Gastroesophageal sphincter (tissue), 4 donors: ENCODE measurements at places on chromosomes 11 and 22. TPM values are rescaled to one million over a fixed set of nuclear protein-coding genes. Genes with fewer than 3 reads are reported as not detected.

- no peak overlapping the region for H3K27ac ChIP-seq
- H3K4me3 ChIP-seq: no peak overlapping the region
- H3K36me3 ChIP-seq: peaks cover 91% of the 10 kb centered on the region
- no peak for ATAC-seq
- no peaks in the 10 kb centered on the region for H3K27me3 ChIP-seq
Observed at GRCh38 chr11:68806931-68807844, 34.5 kb downstream of the CPT1A start.

GRCh38 chr11:10930224-10930971 is 72.5 kb upstream of the ZBED5 start:
- peaks cover 10% of the 10 kb centered on the region for H3K4me1 ChIP-seq
- peak overlapping the region; percentile 98 for H3K27ac ChIP-seq
- H3K36me3 ChIP-seq: no peaks in the 10 kb centered on the region
- H3K4me3 ChIP-seq: peak overlapping the region; percentile 68

DNA sequence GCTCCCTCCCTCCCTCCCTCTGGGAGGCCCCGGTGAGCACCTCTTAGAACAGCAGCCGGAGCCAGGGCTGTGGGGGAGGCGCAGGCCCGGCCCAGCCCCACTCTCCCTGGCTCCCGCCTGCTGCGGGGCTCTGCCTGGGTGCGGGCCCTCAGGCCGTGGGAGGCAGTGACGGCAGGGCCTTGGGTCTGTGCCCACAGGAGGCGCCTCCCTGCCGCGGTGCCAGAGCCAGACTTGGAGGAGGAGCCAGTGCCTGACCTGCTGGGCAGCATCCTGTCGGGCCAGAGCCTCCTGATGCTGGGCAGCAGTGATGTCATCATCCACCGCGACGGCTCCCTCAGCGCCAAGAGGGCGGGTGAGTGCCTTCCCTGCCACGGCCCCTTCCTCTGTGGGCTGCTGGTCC is 9.5 kb downstream of the IRF7 start:
- no peak overlapping the region for H3K4me3 ChIP-seq
- peak; percentile 90 for ATAC-seq
- H3K27ac ChIP-seq: peak overlapping the region; percentile 64
- peaks cover 14% of the 10 kb centered on the region for H3K4me1 ChIP-seq
- peaks cover 100% of the 10 kb centered on the region for H3K36me3 ChIP-seq

GRCh38 chr11:90434858-90435257 is 212.0 kb upstream of the CHORDC1 start:
- no peaks in the 10 kb centered on the region for H3K27me3 ChIP-seq
- no peaks in the 10 kb centered on the region for H3K4me1 ChIP-seq
- H3K27ac ChIP-seq: no peak overlapping the region
- no peak for ATAC-seq

DNA sequence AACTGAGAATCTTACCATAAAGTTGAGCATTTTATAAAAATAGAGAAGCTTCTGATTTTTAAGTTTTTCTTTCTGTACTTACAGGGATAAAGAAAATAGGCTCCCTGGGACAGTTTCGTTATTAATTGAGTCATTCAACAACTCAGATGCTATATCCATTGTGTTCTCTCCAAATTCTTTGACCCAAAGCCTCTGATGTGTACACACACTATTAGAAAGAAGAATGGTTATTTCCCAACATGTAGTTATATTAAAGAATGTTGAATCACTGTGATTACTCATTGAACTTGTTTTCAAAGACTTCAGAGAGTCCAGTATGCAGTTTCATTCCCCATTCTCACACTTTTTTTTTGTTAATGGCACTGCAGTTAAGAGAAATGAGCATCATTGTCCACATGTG is 734.3 kb upstream of the ARHGAP42 start:
- no peak for ATAC-seq
- no peaks in the 10 kb centered on the region for H3K27me3 ChIP-seq
- no peak overlapping the region for H3K4me3 ChIP-seq

GRCh38 chr22:37258005-37258752 is 14.1 kb upstream of the RAC2 start:
- no peaks in the 10 kb centered on the region for H3K36me3 ChIP-seq
- H3K4me3 ChIP-seq: no peak overlapping the region
- no peak for ATAC-seq
- H3K27ac ChIP-seq: no peak overlapping the region
- H3K27me3 ChIP-seq: peaks cover 96% of the 10 kb centered on the region
- H3K4me1 ChIP-seq: no peaks in the 10 kb centered on the region

GRCh38 chr22:32583921-32584335 is 109.3 kb downstream of the FBXO7 start:
- no peaks in the 10 kb centered on the region for H3K27me3 ChIP-seq
- no peaks in the 10 kb centered on the region for H3K36me3 ChIP-seq
- H3K4me3 ChIP-seq: no peak overlapping the region
- peaks cover 31% of the 10 kb centered on the region for H3K4me1 ChIP-seq
- ATAC-seq: no peak
- peak overlapping the region; percentile 66 for H3K27ac ChIP-seq

DNA sequence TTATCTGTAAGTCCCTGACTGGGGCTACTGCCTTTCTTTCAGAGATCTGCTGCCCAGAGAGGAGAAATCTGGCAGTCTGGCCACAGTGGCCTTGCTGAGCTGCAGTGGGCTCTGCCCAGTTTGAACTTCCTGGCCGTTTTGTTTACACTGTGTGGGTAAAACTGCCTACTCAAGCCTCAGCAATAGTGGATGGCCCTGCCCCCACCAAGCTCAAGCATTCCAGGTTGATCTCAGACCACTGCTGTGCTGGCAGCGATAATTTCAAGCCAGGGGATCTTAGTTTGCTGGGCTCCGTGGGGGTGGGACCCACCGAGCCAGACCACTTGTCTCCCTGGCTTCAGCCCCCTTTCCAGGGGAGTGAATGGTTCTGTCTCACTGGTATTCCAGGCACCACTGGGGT is 117.5 kb downstream of the TRPC6 start:
- no peaks in the 10 kb centered on the region for H3K4me1 ChIP-seq
- H3K27ac ChIP-seq: no peak overlapping the region
- no peak for ATAC-seq
- H3K4me3 ChIP-seq: no peak overlapping the region

DNA sequence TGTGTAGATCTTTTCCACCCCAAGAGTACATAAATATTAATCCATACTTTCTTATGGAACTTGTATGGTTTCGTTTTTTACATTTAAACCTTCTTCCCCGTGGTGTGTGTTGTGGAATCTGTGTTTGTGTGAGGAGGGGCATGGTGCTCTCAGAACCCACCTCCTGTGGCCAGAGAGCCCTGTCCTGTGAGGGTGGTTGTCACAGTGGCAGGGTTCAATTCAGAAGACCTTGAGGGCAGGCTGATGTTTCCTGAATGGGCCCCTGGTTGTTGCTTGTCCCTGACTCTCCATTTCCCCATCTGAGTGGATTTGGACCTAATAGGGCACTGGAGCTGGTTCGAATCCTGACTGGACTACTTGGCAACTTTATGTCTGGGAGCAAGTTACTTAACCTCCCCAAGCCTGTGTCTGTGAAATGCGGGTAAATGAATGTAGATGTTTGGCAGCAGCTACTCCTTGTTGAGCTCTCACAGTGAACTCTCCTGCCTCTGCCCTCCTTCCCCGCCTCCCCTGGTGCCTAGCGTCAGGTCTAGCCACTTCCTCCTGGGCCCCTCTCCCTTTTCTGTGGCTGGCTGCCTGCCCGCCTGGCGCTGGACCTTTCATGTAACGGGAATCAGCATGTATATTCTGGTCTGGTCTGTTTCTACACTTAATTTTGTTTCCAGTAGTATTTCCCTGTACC is 7.3 kb downstream of the NEAT1 start:
- peaks cover 10% of the 10 kb centered on the region for H3K36me3 ChIP-seq
- peaks cover 27% of the 10 kb centered on the region for H3K4me1 ChIP-seq
- no peaks in the 10 kb centered on the region for H3K27me3 ChIP-seq
- H3K4me3 ChIP-seq: peak overlapping the region; percentile 32

DNA sequence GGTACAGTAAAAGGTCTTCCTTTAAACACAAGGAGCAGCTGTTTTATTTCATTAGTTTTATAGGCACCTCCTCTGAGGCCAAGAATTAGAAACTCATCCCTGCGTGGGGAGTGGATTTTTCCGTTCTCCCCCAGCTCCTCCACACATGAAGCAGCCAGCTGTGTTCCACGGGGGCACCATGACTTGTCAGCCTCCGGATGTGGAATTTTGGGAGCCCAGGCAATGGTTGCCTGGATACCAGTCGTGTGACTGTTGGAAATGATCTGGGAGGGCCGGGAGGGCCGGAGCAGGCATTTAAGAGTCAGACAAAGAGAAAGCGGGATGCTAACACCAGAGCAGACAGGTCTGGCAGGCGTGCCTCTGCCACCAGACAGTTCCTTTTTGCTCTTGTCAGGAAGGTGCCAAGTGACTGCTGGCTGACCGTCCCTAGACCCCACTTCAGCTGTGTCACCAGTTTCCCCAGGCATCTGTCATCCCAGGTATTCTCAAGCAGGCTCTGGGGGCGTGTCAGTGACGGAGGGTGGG is 15.9 kb upstream of the CDC42EP2 start:
- ATAC-seq: peak; percentile 61
- no peaks in the 10 kb centered on the region for H3K36me3 ChIP-seq
- H3K4me3 ChIP-seq: peak overlapping the region; percentile 22
- peak overlapping the region; percentile 94 for H3K27ac ChIP-seq
- H3K27me3 ChIP-seq: no peaks in the 10 kb centered on the region

- H3K4me3 ChIP-seq: no peak overlapping the region
- H3K36me3 ChIP-seq: peaks cover 38% of the 10 kb centered on the region
- ATAC-seq: no peak
- H3K27ac ChIP-seq: no peak overlapping the region
- H3K4me1 ChIP-seq: no peaks in the 10 kb centered on the region
- H3K27me3 ChIP-seq: no peaks in the 10 kb centered on the region
Observed at GRCh38 chr11:111798279-111798678, 32.1 kb upstream of the PPP2R1B start.

DNA sequence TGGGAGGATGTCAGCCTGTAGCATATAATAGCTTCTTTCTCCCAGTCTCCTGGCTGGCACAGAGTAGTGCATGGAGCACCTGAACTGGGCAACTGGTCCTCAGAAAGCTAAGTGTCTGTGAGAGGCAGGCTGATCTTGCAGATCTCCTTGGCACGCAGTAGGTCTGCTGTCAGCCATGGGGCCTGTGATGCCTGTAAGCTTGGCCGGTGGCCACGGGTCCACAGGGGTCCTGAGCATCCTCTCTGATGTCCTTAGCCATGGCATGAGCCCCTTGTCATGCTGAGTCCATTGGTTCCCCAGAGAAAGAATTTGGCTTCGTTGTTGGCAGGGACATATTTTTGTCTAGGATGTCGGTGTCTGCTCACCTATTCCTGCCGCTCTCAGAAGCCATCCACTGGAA is 25.0 kb downstream of the AMPD3 start:
- no peak for ATAC-seq
- no peak overlapping the region for H3K4me3 ChIP-seq
- H3K27ac ChIP-seq: no peak overlapping the region

DNA sequence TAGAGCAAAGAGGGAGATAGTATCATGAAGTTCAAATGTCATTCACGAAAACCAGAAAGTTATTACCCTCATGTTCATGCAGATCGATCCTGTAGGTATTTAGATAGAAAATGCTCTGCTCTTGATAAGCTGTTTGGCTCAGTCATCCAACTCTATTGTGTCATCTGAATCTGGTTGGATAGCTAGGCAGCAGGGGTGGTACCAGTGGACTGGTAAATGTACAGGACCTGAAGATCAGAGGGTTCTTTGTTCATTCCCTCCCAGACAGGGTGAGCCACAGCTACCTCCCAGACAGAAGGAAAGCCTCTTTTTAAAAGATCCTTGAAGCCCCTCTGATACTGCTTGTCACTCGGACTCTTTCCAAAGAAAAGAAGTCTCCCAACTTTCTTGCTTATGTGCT is 29.8 kb upstream of the DRD2 start:
- H3K27me3 ChIP-seq: peaks cover 11% of the 10 kb centered on the region
- H3K36me3 ChIP-seq: no peaks in the 10 kb centered on the region
- H3K27ac ChIP-seq: no peak overlapping the region
- H3K4me1 ChIP-seq: no peaks in the 10 kb centered on the region
- H3K4me3 ChIP-seq: no peak overlapping the region

DNA sequence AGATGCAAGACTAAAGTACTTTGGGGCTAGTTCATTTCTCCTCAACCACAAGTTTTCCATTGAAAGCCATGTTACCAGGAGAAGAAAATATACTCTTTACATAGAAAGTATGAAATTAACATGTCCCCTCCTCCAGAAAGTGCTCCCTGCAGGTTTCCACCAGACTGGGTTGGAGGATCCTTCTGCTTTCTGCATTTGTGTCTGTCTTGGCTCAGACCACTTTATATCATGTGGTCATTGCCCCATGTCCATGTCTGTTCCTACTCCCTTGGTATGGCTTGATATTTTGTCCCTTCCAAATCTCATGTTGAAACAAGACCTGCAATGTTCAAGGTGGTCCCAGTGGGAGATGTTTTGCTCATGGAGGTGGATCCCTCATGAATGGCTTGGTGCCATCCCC is 28.4 kb upstream of the ACER3 start:
- H3K4me3 ChIP-seq: no peak overlapping the region
- no peak overlapping the region for H3K27ac ChIP-seq
- no peak for ATAC-seq
- no peaks in the 10 kb centered on the region for H3K36me3 ChIP-seq
- H3K4me1 ChIP-seq: no peaks in the 10 kb centered on the region
- H3K27me3 ChIP-seq: no peaks in the 10 kb centered on the region

DNA sequence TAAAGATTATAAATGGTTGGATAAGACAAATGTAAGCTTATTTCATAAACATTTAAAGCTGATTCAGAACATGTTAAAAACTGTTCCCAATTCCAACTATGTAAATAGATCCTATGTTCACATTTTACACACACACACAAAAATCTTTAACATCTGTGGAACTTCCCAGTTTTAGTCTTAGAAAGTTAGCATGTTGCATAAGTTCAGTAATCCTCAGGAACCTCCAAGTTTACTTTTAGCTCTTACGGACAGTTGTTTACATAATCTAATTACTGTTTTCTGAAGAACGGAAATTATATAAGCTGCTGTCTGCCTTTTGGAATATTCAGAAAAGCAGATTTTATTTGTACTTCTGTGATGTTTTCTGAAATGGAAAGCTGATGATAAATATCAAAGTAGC is 53.3 kb downstream of the PANX1 start:
- ATAC-seq: no peak
- H3K27ac ChIP-seq: no peak overlapping the region
- H3K36me3 ChIP-seq: peaks cover 46% of the 10 kb centered on the region
- H3K4me3 ChIP-seq: no peak overlapping the region
- no peaks in the 10 kb centered on the region for H3K27me3 ChIP-seq

- ATAC-seq: no peak
- H3K36me3 ChIP-seq: no peaks in the 10 kb centered on the region
- H3K27me3 ChIP-seq: no peaks in the 10 kb centered on the region
- H3K4me3 ChIP-seq: no peak overlapping the region
Observed at GRCh38 chr11:80061056-80061455, 620.2 kb upstream of the TENM4 start.

Gene SBF2
- 52.8 TPM for total RNA-seq

Gene PGA3
- total RNA-seq: not detected

Gene PATE4
- not detected for total RNA-seq

Gene ARRB1
- 120 TPM for total RNA-seq

Gene CYP2D6
- total RNA-seq: 0.40 TPM

Gene C11orf42
- total RNA-seq: not detected

Gene MMP12
- not detected for total RNA-seq

Gene PRR33
- total RNA-seq: not detected

Gene ZNF280B
- 0.16 TPM for total RNA-seq
